Sigmoid colon (tissue), 7 donors: ENCODE measurements at places on chromosomes 5 and 9. TPM values are rescaled to one million over a fixed set of nuclear protein-coding genes. Genes with fewer than 3 reads are reported as not detected.

- H3K4me3 ChIP-seq: no peak overlapping the region
- no peak for DNase-seq
- H3K4me1 ChIP-seq: no peaks in the 10 kb centered on the region
- H3K27ac ChIP-seq: no peak overlapping the region
- H3K36me3 ChIP-seq: no peaks in the 10 kb centered on the region
These were observed 27.0 kb upstream of the ALDOB start for GRCh38 chr9:101462558-101462957.

SLC6A18 gene
- total RNA-seq: not detected

C5orf58 gene
- total RNA-seq: not detected

- no peaks in the 10 kb centered on the region for H3K27me3 ChIP-seq
- H3K27ac ChIP-seq: no peak overlapping the region
- DNase-seq: no peak
- H3K4me3 ChIP-seq: no peak overlapping the region
These were observed 351.3 kb downstream of the ADGRV1 start for GRCh38 chr5:90909940-90910339.
